ENCODE measurements at places on chromosomes 7 and 10.

- no peak for DNase-seq
Observed at GRCh38 chr10:43125881-43126731, 12.1 kb upstream of the CSGALNACT2 start.

DNA sequence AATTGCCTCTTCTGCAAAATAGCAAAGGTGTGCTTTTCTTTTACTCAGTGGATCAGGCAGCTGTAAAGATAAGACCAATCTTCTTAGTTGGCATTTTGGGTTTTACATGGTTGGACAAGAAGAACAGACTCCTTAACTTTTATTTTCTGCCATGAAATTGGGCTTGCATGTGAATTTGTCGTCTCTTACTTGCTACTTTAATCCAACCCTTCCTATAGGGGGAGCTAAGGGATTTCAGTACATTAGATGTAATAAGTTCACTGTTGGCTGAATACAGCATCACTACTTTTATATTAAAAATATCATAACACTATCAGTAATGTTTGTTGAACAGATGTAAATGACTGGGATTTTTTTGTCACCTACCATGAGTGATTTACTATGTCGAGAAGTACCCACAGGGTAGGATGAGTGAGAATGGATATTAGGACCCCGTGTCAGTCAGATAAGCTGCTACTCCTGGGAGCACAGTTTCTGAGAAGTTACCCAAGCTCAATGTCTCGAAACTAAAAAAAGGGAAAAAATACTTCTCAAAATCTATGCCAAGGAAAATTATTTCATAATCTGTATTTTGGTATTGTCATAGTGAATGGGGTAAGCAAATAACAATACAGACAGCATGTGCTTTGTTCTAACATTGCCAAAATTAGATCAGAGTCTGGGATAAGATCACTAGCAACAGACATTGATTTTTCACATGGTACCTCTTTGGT lies 127.4 kb upstream of the AGR3 start:
- DNase-seq: no peak

- no peak for DNase-seq
Observed at GRCh38 chr7:132417103-132417906, 159.0 kb downstream of the PLXNA4 start.

GRCh38 chr7:112770051-112770450 lies 20.1 kb downstream of the TMEM168 start:
- no peak for DNase-seq

- no peak for DNase-seq
Observed at GRCh38 chr10:132637477-132638129, 100.0 kb downstream of the INPP5A start.

DNA sequence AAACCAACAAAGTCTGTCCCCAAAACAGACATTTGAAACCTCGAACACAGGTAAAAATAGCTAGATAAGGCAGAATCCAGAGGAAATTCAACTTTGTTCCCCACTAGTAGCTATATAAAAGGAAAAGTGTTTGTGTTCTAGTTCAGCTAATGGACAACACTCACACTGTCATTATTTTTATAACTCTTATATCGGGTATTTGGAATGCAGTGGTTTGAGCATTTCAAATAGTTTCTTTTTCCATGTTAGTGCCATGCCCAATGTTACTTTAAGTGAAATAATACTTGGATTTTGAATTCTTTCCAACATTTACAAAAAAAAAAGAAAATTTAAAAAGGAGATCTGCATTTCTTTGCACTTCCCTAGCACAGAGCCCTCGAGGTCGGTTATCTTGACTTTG lies 213.6 kb downstream of the DOCK4 start:
- no peak for DNase-seq

- DNase-seq: no peak
Observed at GRCh38 chr7:101790566-101791293, 26.7 kb upstream of the CUX1 start.

- DNase-seq: no peak
Observed at GRCh38 chr10:119931871-119932270, 39.3 kb downstream of the SEC23IP start.

DNA sequence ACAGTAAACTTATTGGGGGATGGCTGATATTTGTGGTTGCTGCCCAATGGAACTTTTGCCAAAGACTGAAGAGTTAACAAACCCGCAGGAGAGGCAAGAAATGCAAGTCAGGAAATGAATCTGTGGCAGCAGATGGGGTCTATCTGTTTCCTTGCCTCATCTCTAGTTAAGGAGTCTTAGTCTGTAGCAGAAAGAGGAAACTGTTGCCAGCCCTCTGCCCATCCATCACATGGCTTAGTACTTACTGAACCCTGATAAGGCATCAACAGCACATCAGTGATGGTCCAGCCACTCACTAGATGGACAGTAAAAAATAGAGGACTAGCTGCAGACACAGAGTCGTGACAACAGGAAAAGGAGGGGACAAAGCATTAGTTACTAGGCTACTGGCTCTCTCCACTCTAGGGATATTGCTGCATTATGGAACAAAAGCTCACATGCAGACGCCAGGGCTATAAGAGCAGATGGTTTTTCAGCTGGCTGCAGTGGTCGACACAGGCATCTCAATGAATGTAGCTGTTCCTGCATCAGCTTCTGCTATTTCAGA lies 614.7 kb downstream of the PARD3 start:
- DNase-seq: no peak

DNA sequence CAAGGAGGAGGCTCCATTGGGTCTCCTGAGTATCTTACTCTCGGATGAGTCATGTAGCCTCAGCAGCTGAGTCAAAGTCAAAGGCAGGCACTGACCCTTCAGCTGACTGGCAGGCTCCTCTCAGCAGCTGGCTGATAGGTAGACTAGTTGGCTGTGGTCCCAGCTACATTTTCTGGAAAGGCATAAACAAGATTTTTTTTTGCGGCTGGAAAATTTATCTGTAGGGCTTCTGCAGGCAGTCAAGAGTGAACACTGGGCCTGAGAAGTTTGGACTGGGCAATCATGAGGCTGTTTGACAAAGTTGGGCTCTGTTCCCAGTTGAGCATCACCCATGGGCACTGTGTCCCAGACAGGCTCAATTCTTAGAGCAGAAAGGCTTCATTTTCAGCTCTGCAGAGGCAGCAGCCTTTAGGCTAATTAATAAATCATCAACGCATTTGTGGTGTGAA lies 796.2 kb downstream of the CCSER2 start:
- DNase-seq: no peak

GRCh38 chr10:47013507-47014154 lies 102.4 kb downstream of the PTPN20 start:
- no peak for DNase-seq

DNA sequence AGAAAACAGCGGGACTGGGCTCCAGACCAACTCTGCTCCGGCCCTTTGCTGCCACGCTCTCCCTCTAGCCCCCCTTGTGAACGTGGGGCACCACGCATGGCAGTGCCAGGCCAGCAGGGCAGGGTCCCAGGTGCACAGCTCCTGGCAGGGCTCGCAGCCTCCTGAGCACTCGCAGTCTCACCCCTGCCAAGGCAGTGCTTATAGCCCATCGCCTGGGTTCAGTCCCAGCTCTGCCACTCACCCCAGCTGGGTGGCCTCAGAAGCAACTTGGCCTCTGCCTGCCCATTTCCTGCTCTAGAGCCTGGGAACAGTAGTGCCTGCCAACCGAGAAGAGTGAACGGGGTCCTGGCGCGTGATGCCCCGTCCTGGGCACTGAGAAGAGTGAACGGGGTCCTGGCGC lies 36.3 kb downstream of the CFAP46 start:
- DNase-seq: no peak

DNA sequence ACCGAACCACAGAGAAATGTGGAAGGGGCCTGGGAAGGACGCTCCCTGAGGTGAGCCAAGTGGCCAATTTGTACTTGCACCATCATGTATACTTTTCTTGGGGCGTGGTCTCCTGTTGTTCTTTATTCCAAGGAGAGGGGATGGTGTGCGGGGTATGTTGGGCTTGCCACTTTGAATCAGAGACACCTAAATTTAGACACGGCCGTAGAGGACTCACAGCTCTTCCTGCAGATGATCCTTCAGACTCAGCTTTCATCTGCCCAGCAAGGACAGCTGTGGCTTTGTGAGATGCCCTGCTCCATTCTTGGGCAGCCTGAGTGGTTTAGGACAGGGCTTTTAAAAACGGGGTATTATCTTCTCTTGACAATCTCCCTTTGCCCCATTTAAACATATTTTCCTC lies 473.2 kb downstream of the REEP3 start:
- no peak for DNase-seq

DNA sequence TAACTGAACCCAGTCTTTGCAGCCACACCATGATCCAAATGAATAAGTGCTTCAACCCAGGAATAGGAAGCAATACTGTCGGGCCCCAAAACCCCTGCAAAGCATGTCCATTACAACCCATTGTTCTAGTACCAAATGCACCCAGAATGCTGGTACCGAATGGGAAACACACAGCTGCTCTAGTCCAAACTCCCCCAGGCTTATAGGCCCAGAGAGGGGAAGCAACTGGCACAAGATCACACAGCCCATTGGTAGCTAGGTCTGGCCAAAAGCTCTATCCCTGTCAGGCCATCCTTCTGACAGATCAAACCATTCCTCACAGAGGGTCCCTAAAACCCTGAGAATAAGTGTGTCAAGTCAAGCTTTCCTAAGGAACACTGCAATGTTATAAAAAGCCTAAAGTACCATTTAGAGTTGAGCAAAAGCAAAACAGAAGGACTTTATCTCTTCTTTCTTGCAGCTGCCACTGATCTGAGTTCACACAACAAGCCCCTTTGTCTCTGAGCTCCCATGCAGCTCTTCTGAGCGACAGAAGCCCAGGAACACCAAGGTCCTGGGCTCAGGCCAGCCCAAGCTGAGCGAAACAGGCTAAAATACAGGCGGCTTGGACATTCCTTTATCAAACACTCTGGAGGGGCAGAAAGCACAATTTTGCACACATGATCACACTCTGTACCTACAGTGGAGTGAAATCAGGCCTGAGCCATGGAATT lies 116.7 kb downstream of the SGMS1 start:
- no peak for DNase-seq

- DNase-seq: no peak
Observed at GRCh38 chr7:122887198-122887597, 938 bp upstream of the CADPS2 start.

GRCh38 chr7:101537935-101538595 lies 91.0 kb downstream of the MYL10 start:
- DNase-seq: no peak

- no peak for DNase-seq
Observed at GRCh38 chr7:99505324-99505662, 831 bp downstream of the ZKSCAN5 start.

DNA sequence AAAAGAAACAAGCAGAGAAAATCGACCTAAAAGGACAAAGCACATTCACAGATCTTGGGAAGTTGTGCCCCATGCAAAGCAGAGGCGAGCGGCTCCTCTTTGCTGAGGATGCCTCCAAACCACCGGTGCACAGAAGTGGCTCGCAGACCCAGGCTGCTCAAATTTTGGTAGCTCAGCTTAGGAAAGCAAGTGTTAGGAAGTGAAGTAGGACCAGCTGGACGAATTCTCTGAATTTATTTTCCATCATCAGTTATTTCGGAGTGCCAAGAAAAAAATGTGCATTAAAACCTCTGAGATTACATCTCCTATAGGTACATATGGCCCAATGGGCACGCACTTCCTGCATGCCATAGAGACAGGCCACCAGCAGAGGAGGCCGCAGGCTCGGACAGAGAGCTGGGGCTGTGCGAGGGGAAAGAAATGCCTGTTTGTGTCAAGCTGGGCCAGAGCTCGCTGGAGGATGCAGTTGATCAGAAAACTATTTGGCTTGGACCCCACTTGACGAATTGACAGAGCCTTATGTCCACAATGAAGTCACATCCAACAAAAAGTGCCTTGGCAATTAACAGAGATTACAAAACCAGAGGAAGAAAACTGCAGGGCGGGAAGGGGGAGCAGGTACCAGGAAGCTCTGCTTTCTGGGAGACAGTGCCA lies 122.3 kb upstream of the LYZL2 start:
- no peak for DNase-seq

- no peak for DNase-seq
Observed at GRCh38 chr10:63646491-63646890, 125.3 kb downstream of the REEP3 start.

- DNase-seq: no peak
Observed at GRCh38 chr7:17007841-17008240, 126.1 kb upstream of the AGR3 start.

- no peak for DNase-seq
Observed at GRCh38 chr10:129505500-129506075, 38.5 kb downstream of the MGMT start.

GRCh38 chr7:71443191-71443530 lies 311.2 kb downstream of the GALNT17 start:
- no peak for DNase-seq

- DNase-seq: no peak
Observed at GRCh38 chr10:125124907-125125306, 35.5 kb downstream of the CTBP2 start.

GRCh38 chr10:112847778-112848177 lies 102.3 kb upstream of the TCF7L2 start:
- DNase-seq: no peak

DNA sequence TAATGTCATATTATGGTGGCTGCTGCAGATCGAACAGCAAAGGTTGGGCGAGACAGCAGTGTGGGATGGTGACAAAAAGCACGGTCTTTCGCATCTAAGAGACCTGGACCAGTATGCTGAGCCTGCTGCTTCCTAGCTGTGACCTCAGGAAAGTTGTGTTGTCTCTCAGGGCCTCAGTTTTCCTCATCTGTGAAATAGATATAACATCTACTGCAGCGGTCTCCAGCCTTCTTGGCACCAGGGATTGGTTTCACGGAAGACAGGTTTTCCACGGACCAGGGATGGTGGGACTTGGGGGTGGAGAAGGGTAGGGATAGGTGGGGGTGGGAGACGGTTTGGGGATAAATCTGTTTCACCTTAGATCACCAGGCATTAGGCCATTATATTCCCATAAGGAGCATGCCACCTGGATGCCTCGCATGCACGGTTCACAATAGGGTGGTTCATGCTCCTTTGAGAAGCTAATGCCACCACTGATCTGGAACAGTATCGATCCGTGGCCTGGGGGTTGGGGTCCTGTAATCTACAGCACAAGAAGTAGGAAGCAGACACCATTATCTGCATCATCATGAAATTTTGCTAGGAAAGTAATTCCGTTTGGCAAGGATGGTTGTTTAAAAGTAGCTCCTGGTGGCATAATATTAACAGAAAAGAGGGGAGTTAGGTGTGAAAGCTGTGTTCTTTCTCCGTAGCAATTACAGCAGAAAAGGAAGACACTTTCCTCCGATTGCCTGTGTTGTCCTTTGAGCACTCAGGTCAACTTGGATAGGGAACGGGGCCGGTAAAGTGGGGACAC lies 10.8 kb downstream of the KLF6 start:
- DNase-seq: no peak

DNA sequence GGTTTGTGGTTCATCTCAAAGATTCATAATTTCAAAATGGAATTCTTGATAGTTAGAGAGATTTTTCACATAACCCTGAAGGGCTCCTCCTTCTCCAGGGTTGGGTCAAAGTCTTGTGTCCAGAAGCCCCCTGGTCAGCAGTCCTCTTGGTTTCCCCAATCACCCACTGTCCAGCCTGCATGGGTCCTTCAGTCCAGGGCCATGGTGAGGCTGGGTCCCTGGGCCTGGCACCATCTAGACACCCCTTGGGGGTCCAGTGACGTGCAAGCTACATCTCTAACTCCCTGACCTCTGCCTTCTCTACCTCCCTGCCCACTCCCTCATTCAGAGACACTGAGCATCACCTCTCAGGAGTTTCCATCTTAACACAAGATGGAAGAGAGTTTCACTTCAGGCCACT lies 26.1 kb downstream of the ANXA8 start:
- no peak for DNase-seq
